ENCODE measurements at places on chromosomes 11 and 22.
A peak's percentile ranks its signal among the peaks of the same experiment; 100 is the strongest.

DNA sequence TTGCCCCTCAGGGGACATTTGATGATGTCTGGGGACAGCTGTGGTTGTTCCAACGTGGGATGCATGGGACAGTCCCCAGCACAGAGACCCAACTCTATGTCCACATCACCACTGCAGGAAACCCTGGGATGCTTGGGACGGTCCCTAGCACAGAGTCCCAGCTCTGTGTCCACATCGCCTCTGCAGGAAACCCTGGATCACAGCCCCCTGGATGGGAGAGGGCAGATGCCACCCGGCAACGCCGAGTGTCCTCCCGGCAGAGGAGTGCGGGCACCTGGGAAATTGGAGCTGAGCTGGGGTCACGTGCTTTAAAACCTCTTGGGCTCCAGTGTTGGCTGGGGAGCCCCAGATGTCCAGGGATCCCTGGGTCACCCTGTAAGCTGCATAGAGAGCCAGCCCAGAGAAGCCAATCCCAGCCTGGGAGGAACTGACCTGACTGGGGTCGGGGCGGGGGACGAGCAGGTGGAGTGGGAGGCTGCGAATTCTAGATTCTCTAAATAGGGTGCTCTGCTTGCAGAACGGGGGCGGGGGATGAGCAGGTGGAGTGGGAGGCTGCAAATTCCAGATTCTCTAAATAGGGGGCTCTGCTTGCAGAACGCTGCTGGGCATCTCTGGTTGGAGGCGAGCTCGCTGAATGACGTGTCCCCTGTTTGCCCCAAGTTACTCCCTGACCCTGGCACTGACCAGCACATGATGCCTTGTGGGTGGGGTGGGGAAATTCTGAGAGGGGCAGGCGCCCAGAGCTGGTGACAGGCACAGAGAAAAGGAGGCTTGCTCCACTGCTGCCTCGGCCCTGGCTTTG is 1197.8 kb downstream of the BRD1 start:
- DNase-seq: no peak

- peak; percentile 21 for DNase-seq
These were observed 22.3 kb downstream of the HPS4 start for GRCh38 chr22:26461188-26461810.

DNA sequence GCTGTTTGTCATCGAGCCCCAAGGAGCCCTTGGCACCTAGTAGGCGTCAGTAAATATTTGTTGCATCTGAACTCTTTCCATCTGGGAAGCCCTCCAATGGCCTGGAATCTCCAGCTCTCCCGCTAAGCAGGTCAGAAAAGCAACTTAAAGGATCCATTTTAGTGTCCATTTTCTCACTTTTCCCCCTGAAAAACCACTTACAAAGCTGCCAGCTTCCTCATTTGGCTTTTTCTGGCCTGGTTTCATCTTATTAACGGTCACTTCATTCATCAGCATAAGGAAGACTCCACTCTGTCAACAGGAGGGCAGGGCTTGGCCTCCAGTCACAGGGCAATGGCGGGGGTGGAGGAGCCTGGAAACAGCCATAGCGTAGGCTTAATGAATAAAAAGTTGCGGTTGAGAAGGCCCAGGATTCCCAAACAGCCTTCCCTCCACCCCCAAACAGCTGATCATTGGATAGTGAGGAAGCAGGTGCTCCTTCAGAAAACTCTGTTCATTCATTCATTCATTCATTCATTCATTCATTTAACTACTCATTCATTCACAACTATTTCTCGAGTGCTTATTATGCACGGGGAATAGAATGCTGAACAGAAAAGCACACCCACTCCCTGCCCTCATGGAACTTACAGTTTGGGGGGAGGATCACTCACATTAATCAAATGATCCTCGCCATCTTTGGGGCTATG is 104.5 kb upstream of the RCN1 start:
- no peak for DNase-seq

- DNase-seq: peak; percentile 42
These were observed 133.5 kb downstream of the CD44 start for GRCh38 chr11:35272391-35272902.

GRCh38 chr11:2588809-2589537 is 110.8 kb downstream of the KCNQ1OT1 start:
- DNase-seq: no peak

GRCh38 chr22:49719046-49719445 is 108.6 kb downstream of the BRD1 start:
- no peak for DNase-seq

DNA sequence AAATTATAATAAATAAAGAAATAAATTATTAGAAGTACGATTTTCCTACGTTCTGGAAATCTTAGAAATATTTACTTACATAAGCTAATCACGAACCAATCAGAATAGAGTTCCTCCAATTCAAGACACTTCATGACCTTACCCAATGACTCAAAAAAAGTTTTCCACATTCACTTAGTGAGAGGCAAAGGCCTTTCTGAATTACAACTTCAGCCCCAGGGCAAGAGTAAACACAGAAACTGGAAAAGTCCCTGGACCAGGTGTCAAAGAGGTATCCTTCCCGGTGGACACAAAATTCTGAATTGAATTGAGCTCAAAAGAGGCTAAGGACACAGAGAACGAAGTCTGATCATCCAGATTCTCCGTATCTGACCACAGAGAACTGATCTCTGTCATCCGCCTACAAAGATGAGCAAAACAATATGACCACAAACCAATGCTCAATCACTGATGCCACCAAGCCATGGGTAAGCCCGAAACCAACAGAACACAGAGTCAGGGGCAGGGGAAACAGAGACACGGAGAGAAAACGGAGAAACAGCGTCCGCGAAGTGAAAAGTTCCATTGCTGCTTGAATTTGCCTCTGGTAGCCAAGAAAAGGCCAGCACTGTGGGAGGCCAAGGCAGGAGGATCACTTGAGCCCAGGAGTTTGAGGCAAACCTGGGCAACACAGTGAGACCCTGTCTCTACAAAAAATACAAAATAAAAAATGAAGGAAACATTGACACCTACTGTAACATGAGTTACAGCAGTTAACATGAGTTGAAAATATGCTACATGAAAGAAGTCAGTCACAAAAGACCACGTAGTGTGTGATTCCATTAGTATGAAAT is 6.8 kb downstream of the BID start:
- peak; percentile 51 for DNase-seq

- no peak for DNase-seq
These were observed 111.6 kb downstream of the WNT11 start for GRCh38 chr11:76094740-76095139.

DNA sequence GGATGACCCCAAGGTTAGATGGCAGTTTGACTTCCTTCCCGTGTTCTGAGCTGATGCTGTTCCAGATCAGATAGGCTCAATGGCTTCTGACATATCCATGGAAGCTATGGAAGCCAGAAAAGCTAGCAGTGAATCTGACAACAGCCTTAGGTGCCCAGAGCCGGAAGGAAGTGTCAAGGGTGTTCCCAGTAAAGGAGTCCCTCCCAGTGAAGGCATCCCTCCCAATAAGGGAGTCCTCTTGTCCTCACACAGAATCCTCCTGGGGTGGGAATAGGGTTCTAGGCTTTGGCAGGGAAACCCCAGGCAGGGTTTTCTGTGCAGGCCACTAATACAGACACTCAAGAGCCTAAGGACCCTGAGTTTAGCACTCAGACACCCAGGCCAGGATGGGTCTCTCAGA is 47.0 kb upstream of the ISX start:
- DNase-seq: no peak

DNA sequence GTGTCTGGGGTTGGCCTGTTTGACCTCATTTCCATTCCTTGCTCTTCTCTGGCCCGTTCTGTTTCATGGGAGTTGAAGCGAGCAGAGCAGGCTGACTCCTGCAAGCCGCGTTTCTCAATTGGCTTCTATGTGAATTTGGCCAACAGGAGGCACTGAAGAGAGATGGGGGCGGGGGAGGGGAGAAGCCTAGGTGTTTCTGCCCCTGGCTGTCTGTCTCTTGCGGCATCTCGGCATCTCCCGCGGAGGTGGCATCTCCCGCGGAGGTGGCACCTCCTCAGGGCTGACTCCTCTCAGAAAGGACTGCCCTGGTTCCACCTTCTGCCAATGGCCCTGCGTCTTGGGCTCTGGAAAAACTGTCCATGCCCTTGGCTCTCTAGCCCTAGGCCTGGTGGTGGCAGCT is 125.6 kb upstream of the CSNK2A3 start:
- DNase-seq: no peak

GRCh38 chr11:115944596-115944995 is 440.4 kb upstream of the CADM1 start:
- DNase-seq: no peak

DNA sequence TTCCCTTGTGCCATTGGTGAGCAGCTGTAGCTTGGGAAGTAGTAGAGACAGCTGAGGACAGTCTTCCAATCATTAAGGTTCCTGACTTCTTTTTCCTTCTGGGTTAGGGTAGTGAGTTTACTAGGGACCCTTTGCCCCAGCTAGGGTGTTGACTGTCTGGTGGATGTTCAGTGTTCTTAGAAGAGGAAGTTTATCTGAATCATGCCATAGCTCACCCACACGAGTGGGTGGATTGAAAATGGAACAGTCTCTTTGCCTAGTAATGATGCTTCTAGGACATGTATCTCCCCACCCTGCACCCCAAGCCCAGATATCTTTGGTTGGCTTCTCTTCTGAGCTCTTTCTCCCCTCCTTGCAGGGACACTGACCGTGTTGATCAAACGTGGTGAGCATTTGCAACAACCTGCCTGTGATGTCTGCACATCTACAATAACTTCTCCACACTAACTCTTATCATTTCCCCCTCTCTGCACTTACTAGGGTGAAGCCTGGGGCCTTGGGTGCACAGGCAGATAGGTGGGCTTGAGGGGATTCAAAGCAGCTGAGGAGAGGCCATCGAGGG is 57.1 kb upstream of the HORMAD2 start:
- no peak for DNase-seq

DNA sequence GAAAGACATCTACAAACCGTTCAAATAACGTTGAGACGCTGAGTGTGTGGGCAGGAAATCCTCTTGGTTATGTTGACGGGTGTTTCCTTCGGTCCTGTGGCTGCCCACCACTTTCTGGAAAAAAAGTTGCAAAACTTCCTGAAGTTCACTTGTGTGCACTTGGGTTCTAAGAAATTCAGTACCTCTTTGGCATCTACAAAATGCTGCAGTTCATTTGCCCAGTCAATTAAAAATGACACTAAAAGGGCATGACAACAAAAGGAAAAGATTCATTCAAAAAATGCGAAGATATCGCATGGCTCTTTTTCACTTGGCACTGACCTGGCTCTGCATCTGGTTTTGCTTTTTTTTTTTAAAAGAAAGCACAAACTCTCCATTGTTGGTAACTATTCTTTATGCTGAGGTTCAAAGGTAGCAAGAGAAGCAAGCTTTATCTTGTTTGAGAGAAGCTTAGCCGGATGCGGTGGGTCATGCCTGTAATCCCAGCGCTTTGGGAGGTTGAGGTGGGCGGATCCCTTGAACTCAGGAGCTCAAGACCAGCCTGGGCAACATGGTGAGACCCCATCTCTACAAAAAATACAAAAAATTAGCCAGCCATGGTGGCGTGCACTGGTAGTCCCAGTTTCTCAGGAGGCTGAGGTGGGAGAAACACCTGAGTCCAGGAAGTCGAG is 10.6 kb upstream of the XBP1 start:
- peak; percentile 58 for DNase-seq

DNA sequence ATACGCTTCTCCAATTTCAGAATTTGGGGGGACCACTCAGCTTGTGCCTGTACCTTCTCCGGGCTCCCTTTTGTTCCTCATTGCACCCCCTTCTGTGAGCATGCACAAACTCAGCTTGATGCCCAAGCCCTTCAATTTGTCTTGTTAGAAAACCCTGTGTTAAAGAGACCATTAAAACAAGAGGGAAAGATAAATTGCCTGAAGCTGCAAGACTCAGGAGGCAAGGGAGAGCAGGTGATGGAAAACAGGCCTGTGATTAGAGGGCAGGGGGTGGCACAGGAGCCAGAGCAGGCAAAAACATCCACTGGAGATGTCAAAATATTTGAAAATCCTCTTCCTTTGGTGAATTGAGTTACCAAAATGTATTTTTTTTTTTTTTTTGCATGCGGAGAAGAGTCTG is 121.7 kb downstream of the MIAT start:
- no peak for DNase-seq

- DNase-seq: no peak
These were observed 1122.3 kb downstream of the LRRC4C start for GRCh38 chr11:40337118-40337517.

DNA sequence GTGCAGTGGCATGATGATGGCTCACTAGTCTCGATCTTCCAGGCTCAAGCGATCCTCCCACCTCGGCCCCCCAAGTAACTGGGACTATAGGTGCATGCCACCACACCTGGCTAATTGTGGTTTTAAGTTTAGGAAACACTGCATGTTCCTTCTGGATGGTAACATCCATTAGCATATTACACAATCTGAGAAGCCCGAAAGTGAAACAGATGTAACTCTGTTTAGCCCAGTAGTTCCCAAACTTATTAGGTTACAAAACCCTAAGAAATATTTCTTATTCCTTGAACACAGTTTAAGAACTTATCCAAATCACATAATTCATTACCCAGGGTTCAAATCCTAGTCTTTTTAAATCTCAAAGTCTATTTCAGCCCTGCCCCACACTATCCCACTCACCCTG is 28.3 kb downstream of the POLDIP3 start:
- no peak for DNase-seq

DNA sequence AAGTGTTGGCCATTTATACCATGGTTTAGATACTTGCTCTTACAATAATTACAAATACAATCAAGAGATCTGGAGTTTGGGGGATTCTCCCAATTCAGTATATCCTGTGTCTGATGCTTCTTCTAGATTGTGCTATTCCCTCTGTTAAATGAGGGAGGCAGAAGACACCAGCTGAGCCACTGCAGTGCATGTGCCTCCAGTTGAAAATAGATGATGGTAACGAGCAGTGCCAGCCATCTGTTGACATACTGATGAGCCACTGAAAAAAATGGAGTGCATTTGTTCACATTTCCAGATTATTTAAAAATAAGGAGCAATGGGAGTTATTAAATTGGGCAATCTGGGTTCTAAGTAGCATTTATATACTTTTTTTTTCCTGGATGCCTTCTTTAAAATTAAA is 1428.0 kb upstream of the TENM4 start:
- DNase-seq: no peak

DNA sequence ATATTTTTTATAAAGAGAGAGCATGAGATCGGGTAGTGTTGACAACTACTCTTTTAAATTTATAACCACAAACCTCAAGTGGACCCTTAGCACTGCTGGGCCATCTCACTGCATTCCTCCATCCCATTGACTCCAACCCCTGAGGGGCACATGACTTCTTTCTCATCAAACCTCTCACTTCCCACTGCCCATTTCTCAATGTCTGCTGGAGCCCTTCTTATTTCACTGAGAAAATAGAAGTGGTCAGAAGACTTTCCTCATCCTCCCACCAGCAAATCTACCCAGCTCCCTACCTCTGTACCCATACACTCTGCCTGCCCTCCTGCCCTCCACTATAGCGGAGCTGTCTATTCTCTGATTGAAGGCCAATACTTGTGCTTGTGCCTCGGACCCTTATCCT is 370.6 kb upstream of the MPPED2 start:
- no peak for DNase-seq

DNA sequence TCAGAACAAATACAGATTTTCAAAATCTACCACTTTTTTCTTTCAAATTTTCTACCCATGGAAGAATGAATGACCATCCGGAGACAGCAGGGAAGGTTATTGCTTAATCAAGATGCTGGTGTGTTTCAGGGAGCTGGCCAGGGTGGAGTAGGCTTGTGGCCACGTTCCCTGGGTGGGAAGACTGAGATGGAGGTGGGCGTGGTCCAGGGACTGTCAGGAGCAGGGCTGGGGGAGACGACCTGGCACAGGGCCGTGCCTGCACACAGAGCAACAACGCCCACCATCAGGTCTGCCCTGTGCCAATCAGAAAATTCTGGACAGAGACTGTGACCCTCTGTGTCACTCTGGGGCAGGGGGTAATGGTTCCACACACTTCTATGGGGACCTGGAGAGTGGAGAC is 7.1 kb upstream of the APOBEC3H start:
- DNase-seq: no peak
